ENCODE measurements at places on chromosomes 7 and 10.
A peak's percentile ranks its signal among the peaks of the same experiment; 100 is the strongest.

GRCh38 chr10:36669615-36670352, 455.6 kb upstream of the ANKRD30A start:
- DNase-seq: peak; percentile 17

DNA sequence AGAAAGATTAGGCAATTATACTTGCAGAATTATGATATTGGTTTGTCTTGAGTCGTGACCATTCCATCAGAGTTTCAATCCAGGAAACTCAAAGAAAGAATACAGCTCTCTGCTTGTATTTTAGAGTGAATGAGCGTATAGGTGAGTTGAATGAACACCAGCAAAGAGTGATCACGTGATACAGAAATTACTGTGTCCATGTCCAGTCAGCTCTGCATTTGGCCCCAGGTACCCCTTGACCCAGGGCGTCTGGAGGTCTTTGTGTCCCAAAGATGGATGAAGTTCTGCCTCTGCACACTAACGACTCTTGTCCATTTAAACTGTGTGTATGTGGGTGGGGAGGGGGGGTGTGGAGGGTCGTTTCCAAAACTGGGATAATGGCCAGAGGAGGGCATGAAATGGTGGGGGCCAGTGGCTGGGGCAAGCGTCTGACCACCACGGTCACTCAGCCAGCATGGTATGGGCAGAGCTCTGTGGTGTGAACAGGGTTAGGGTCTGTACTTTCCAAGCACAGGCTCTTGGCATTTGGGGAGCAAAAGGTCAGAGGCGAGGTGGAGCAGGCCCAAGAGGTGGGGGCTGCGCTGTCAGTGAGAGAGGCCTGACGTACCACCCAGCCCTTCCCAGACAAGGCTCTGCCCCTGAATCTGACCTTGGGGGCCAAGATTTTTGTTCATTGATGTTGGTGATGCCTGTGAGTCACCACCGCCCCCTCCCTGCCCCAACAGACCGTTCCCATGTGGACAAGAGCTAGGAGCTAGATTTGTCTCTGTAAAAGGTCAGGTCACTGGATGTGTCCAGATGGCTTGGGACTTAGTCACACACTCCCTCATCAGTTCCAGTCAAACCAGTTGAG, 1.4 kb downstream of the PTPRE start:
- DNase-seq: no peak

- no peak for DNase-seq
Observed at GRCh38 chr7:106206826-106207541, 77.8 kb downstream of the NAMPT start.

DNA sequence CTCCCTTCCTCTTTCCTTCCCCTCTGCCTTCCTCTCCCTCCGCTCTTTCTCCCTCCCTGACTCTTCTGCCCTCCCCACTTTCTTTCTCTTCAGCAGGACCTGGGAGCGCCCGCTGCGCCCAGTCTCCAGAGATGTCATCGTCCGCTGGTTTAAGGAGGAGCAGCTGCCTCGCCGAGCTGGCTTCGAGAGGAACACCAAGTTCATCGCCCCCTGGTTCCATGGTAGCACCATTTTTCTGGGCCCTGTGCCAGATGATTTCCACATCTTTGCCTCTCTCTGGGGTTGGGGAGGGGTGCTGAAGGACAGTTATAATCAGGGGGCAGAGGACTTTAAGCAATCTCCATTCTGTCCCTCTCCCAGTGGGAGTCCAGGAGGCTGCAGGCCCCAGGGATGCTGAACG, 71.6 kb downstream of the SH2D4B start:
- no peak for DNase-seq

DNA sequence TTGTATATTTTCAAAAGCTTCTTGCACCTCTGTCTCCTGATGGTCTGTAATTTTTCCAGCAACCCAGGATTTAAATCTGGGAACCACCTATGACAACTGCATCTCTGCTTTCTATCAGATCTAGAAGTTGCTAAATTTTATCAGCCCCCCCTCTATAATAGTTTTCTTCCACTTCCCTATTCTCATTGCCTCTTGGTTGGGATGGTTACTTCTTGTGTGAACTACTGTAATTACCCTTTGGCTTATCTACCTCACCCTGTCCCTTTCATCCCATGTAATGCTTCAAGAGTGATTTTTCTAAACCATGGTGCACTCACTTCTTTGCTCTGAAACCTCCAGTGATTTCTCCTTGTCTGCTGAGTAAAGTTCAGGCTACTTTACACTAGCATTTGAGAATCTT, 92.3 kb downstream of the BMPR1A start:
- DNase-seq: no peak

Data from eye (tissue), 1 donor.